ENCODE measurements at places on chromosomes 7 and 10.

DNA sequence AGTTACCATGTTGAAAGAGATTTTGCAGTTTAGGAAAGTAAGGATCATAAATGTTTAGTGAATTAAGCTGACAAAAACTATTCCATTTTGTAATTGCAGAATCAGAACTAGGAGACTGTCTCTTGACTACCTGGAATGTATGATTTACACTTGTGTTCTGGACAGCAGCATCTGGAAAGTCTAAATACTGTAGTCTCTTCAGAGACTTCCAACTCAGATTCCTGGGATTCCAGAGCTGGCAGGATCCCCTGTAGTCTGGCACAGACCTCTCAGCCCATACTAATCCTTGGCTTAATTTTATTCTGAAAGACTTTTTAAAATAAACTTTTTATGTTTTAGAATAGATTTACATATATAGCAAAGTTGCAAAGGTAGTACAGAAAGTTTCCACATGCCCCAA is 452.7 kb downstream of the DPP6 start:
- DNase-seq = no peak

- DNase-seq = no peak
Measured at GRCh38 chr7:147670759-147671158, 919.8 kb upstream of the C7orf33 start.

DNA sequence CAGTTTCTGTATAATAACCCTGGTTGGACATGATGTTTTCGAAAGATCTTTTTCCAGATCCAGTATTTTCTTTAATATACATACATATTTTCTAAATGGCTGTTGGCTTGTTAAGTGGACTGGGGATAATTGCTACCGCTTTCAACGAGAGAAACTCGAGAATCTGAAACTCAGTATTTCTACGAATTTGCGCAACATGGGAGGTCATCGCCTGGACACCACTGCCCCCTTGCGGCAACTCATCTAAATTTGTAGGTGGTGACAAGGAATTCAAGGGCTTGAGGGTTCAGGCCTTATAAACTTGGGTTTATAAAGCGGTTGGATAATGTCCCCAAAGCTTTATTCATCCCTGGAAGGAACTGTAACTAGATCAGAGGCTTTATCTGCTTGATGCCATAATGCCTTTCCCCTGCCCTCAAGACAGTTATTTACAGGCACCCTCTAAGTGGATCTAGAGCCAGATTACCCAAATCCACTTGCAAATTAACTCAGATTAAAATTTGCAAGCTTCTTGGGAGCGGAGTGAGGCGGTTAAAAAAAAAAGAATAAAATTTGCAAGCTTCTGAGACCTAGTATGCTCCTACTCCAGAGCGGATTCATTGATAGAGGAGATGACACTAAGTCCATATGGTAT is 21.3 kb upstream of the KCNK18 start:
- DNase-seq = peak; percentile 23

DNA sequence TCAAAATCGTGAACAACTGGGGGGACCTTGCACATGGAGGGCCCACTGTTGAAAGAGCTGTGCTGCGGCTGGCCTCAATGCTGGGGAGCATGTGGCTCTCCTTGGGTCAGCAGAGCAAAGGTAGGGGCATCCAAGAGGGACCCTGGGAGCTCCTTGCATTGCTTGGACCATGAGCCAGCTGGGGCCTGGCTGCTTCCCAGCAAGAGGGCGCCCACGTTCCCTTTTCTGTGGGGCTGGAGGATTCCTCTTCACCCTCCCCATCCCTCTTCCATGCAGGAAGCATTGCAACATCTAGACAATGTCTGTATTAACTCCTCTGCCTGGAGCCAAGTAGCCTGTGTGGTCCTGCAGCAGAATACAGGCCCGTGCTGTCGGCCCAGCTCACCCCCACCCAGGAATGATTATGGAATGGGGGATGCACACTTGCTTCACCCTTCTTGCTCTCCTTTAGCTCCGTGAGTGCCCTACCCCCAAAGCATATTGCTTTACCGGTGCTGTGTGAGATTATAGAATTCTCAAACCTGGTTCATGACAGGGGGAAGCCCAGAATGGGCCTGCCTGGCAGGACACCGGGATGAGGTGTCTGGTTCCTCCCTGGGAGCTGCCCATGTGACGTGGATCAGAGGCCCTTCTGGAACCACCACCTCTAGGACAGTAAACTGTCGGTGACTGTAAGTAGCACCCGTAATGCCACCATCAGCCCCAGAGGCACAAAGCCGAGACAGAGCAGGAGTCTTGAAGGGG is 61.9 kb downstream of the SYPL1 start:
- DNase-seq = no peak

DNA sequence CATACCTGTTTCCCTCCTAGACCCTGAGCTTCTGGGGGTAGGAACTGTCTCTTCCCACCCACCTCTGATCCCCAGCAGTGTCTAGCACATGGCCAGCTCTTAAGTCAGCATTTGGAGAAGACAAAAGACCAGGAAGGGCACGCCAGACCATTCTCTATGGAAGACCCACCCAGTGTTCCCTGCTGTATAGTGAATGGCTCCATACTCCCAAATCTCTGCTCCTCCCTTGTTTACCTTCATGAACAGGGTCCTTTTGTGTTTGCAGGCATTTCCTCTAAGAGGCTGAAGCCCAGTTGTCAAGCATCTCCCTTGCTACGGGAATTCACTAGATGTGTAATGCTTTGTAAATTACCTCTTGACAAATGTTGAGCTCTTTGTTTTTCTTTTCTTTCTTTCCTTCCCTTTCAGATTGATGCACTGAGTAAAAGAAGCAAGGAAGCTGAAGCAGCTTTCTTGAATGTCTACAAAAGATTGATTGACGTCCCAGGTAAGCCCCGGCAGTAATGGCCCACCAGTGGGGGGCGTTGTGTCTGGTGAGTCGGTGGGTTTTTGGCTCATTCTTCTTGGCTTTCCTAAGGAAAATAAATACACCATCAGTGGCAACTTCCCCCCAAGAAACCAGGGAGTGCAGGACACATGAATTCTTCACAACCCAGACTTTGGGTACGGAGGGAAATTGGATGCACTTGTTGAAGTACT is 216.6 kb upstream of the SH2B2 start:
- DNase-seq = no peak

GRCh38 chr10:30037620-30038336 is 21.6 kb downstream of the JCAD start:
- DNase-seq = no peak

DNA sequence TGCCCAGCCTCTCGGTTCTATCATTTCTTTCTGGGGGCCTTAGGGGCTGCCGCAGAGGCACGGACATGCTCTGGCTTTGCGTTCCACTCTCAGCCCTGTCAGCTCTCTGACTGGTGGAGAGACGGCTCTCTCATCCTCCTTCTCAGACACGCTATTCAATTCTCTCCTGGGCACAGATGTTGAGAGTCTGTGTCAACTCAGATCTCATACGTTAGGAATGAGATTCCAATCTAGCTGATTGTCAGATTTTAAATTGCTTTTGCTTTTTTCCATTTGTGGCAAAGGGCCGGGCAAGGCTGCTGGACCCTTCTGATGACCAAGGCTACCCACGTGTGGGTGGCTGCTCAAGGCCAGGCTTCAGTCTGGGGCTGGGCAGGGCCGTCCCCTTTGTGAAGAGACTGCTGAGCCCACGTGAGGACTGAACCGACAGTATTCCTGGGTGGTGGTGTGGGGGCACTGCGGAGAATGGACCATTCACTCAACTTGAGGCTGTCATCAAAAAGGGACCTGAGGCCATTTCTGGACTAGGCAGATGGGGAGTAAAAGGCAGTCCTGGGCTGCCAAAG is 71.5 kb downstream of the CLEC2L start:
- DNase-seq = no peak

DNA sequence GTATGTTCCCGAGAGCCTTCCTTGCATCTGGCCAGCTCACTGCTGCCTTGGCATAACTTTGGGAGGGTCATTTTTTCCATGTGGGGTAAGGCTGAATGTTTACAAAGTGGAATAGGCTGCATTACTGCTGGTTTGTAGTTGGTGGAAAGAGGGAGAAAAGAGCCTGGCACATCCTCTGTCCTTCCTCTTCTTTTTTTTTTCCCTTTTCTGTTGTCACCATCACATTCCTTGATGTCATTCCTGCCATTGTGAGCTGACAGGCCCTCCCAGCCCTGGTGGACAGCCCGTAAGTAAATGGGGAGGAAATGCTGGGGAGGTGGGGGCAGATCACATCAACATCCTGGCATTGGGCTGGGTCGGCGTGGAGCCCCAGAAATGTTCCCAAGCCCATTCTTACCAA is at the start of gene GARIN1A:
Gene GARIN1A (plus strand): TSS at position 301 of the 400 bp plus-strand sequence. CDS start 106 bp downstream, outside the sequence.
- DNase-seq = no peak

DNA sequence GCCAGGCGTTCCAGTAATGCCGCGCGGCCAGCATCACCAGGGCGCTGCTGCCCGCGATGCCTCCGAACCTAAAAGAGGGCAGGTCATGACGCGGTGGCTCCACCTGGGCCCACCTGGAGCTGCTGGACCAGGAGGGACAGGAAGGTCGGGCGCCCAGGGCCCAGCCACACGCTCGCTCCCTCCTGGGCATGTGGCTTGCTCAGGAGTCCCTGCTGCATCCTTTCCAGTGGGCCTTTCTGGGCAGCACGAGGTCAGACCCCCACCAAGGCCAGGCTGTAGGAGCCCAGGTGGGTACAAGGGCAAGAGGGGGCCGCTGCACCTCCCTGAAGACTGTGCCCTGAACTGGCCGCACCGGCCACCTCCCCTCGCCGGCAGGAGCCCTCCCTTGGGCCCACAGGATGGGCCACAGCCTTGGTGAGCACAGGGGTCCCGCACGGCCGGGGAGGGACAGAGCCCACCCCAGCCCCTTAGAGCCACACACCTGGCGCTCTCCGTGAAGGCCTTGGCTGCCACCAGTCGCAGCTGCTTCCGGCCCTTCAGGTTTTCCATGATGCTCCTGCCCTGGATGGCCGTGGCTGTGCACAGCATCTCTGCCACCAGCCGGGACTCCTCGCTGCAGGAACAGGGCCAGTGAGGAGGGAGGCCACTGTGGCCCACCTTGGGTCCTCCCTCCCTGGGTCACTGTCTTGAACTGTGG is 43.2 kb downstream of the CFAP46 start:
- no peak for DNase-seq

GRCh38 chr10:88901984-88902789 is 22.1 kb downstream of the STAMBPL1 start:
- DNase-seq = no peak

DNA sequence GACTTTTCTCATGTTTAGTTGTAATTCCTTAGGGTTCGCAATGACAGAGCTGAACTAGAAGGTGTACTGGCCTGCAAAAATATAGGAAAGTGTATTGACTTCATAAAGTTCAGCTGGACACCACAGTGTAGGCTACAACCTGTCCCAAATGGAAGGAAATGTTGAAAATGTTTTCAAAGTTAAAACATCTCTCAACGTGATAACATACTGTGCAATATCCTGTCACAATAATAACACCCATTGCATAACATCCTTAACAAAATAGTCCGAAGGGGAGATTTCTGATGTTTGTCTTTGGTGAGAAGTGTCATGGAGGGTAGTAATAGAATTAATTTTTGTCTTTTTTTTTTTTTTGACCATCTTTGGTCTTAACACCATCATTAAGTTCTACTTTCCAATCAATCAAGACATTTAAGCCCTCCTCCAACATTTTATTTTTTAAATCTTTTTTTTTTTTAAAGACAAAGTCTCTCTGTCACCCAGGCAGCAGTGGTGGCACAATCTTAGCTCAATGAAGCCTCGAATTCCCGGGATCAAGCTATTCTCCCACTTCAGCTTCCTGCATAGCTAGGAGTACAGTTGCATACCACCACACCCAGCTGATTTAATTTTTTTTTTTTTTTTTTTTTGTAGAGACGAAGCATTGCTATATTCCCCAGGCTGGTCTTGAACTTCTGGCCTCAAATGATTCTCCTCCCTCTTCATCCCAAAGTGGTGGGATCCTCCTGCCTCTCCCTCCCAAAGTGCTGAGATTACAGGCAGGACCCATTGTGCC is 45.7 kb downstream of the DYNC1I1 start:
- no peak for DNase-seq

GRCh38 chr10:47246406-47247147 is 53.4 kb upstream of the GDF10 start:
- DNase-seq = no peak

GRCh38 chr7:39375047-39375873 is 190.9 kb upstream of the YAE1 start:
- no peak for DNase-seq

- DNase-seq = no peak
Measured at GRCh38 chr7:138369797-138370196, 90.3 kb upstream of the TRIM24 start.

GRCh38 chr10:60353519-60354258 is 36.0 kb downstream of the ANK3 start:
- DNase-seq = no peak

GRCh38 chr7:24212073-24212472 is 71.9 kb upstream of the NPY start:
- no peak for DNase-seq

- no peak for DNase-seq
Measured at GRCh38 chr10:72847681-72848080, 45.9 kb upstream of the OIT3 start.

GRCh38 chr7:27217951-27218350 is 18.1 kb upstream of the HOXA13 start:
- no peak for DNase-seq

- DNase-seq = no peak
Measured at GRCh38 chr7:98630149-98630548, 13.1 kb downstream of the NPTX2 start.

GRCh38 chr7:117825132-117825531 is 48.1 kb downstream of the CTTNBP2 start:
- no peak for DNase-seq

- no peak for DNase-seq
Measured at GRCh38 chr10:87846023-87846422, 17.3 kb downstream of the KLLN start.

- no peak for DNase-seq
Measured at GRCh38 chr7:51013861-51014511, 231.3 kb upstream of the GRB10 start.

GRCh38 chr7:155378580-155378934 is 79.4 kb upstream of the EN2 start:
- DNase-seq = no peak

GRCh38 chr10:48291190-48291589 is 15.3 kb upstream of the MAPK8 start:
- no peak for DNase-seq

GRCh38 chr10:133050371-133050770 is 37.4 kb upstream of the ADGRA1 start:
- DNase-seq = no peak

- no peak for DNase-seq
Measured at GRCh38 chr10:66307826-66308225, 618.0 kb upstream of the LRRTM3 start.

DNA sequence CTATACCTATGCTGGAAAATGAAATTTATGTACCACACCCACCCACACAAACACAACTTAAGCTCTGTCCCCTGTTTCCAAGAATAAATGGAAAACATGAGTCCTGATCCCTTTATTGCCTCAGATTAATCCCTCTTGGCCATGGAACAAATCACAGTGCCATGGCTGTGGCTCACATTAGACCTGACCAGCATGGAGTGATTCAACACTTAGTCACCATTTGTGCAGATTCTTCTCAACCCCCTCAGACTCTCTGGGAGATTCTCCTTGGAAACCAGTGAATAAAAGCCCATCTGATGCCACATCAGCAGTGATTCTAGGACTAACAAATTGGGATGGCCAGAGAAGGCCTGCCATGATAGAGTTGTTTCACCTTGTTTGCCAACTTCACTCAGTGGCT is 204.4 kb upstream of the TMEM72 start:
- DNase-seq = no peak

- DNase-seq = no peak
Measured at GRCh38 chr7:99782012-99782953, 1.7 kb downstream of the CYP3A4 start.

Data from NCI-H446 (cell line).